DMS153 (cell line): ENCODE measurements at places on chromosomes 1 and 21.

- no peak for DNase-seq
These were observed 7.7 kb downstream of the ABCG1 start for GRCh38 chr21:42226626-42227025.

DNA sequence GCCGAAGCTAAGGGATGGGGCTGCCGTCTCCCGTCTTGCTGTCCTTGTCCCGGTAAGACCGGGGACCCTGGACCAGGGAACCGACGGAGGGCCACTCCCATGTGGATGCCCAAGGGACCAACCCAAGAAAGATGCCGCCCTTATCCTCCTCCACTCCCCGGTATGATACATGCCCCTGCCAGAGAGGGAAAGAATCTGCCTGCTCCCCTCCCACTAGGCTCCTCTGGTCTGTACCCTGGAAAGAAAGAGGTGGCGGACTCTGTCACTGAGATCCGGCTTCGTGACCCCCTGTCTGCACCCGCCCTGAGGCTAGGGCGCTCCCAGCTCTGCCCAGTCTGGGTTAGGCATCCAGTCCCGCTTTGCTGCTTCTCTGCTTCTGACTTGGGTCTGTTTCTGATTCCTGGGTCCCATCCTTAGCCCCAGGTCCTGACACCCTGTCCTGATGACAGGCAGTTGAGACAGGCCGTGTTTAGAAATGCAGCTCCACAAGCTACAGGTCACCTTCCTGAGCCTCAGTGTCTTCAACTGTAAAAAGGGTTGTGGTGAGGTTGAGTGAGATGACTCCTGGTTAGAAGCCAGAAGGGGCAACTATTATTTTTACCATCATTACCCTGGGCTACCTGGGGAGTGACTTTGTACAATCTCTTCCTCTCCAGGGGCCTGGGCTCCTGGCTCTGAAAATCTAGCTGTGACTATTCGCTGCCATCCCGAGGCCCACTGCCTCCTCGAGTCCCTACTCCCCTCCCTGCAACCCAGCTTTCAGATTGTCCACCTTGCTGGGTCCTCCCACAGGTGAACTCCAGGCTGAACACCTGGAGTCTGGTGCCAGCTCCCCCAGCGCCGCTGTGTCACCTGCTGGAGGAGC is 3.7 kb downstream of the MATN1 start:
- peak; percentile 79 for DNase-seq

DNA sequence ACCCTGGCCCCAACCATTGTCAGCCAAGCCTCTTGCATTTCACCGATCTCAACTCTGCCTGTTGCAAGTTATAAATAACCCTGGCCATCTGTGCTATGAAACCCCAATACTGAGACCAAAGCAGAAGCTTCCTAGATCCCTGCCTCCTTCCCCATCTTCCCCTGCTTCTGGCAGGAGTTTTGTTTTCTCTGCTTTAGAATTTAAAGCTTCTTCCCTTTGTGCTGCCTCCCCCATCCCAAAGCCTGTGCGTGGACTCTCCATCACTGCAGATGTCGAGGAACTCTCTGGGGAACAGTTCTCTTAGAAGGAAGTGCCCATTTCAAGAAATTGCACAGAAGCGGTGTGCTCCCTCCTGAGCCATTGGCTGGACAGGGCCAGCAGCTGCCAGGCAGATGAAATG is 17.4 kb upstream of the MYOG start:
- DNase-seq, result no peak

DNA sequence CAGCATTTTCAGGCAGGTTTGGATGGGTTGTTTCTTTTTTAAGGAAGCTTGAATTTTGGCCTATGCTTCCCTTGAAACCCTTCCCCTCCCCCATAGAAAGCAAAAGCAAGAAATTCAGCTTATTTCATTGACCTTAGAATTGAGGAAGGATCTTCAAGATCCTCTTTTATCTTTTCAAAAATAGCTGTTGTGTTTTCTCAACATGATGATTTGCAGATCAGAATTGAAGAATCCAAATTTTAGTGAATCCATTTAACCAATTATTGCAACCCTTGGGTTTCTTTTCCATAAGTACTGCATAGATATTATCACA is 73.7 kb downstream of the LRRC8C start:
- no peak for DNase-seq

GRCh38 chr1:64974288-64974825 is 8.0 kb upstream of the JAK1 start:
- no peak for DNase-seq

DNA sequence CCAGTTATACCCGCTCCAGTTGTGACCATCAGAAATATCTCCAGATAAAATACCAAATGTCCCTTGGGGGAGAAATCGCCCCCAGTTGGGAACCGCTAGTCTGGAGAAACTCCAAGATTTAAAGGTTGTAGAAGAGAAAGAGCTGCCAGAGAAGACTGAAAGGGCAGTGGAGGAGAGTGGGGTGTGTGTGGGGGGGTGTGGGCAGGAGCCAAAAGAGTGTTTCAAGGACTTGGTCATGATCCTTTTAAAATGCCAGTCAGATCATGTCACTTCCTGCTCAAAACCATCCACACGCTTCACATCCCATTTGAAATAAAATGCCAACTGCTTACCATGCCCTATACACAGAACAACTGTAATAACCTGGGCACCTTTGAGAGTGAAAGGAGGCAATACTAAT is 3.4 kb upstream of the HEYL start:
- no peak for DNase-seq

GRCh38 chr1:211579440-211580302 is 710 bp upstream of the SLC30A1 start:
- DNase-seq, result no peak

GRCh38 chr1:156746728-156747631 is 4.5 kb downstream of the HDGF start:
- peak; percentile 76 for DNase-seq

DNA sequence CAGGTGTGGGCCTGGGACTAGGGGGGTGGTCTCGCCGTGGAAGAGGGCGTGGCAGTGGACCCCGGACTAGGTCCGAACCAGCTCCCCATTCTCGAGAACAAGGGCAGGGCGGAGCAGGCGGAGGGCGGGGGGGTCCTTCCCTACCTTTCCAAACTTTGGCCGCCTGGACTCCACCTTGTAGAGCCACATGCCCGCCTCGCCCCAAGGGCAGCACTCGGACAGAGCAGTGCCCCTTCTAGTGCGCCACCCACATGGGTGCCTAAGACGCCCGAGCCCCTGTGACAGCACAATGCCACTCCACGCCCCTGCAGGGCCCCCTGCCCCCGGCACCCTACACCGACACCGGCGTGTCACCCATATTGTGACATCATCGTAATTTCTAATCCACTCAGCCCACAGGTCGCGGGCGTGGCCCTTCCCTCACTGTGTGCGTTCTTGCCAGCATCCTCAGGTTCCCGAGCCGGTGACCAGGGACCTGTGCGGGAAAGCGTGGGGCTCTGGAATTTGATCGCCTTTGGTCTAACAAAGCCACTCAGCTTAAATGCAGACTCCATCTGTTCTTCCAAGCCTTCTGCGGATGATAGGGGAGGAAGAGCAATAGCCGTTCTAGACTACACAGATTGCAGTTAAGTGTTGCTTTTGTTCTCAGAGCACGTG is 553 bp upstream of the STMN1 start:
- peak; percentile 62 for DNase-seq

- DNase-seq, result peak; percentile 43
These were observed 65.3 kb downstream of the ZNF697 start for GRCh38 chr1:119582801-119583200.

GRCh38 chr1:234613128-234613875 is 3.3 kb upstream of the IRF2BP2 start:
- DNase-seq, result peak; percentile 49

DNA sequence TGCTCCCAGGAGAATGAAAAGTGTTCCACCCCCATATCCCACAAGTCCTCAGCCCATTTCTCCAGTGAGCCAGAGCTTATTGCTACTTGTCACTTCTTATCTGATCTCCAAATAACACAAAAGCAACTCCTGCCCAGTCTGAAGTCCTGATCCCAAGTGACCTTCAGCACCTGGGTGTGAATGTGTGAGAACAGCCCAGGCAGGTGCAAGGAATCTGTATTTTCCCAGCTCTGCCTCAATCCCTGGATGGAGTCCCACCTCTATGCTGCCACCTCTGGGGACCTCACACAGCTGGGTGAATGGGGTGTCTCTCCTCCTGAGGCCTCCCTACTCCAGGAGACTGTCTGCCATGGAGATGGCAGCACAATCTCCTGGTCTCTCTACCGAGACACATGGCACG is 402.4 kb upstream of the PROX1 start:
- no peak for DNase-seq

DNA sequence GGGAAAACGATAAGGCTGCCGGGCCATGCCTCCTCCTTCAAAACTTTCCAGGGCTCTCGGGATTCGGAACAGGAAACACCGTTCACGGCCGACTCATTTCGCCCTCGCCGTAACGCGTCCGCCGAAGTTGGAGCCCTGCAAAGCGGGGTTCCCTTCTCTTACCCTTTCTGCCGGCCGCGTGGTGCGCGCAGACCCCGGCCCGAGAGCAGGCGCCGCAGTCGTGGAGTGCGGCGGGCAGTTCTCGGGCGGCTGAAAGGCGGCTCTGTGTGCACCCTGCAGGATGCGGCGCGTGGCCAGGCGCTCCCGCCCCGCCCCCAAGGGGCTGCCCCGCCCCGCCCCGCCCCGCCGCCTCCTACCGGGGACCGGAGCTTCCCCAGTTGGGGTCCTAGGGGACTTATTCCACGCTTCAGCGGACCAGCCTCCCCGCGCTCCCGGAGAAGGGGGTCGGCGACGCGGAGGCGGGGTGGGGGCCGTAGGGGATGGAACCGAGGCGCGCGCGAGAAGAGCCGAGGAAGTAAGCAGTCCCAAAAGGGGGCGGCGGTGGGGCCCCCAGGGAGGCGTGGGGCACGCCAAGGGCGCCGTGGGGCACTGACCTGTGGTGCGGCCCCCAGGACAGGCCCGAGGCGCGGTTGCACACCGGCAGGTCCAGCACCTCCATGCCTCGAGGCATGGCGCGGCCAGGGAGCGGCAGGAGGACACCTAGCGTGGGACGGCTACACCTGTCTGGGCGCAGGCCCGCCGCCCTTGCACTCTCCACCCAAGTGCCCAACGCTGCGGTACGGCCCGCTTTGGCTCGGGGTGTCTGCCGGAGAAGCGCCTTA is at the start of gene MCOLN2:
Gene MCOLN2, minus strand, starts transcription at position 268 of the 821 bp plus-strand sequence. Its CDS starts 241 bp downstream, at position 27.
- DNase-seq, result no peak

DNA sequence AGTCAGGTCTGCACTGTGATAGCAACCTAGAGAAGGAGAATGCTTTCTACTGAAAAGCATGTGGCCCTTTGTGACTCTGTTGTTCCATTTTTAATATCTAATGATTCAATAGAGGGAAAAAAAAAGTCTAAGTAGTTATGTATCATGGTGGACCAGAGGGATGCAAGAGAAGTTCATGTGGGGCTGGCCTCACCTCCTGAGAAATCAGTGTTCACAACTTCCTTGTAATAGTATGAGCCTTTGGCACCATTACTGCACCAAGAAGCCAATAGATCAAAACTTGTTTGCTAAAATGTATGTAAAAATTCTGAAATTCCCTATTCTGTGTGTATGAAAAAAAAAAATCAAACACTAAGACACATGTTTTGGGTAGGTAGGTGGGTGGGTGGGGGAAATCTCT is 5.0 kb downstream of the ZBTB17 start:
- no peak for DNase-seq

- DNase-seq, result no peak
These were observed 26.6 kb downstream of the UBE2G2 start for GRCh38 chr21:44774972-44775371.

- DNase-seq, result no peak
These were observed 16.0 kb downstream of the RBBP4 start for GRCh38 chr1:32666901-32667566.

DNA sequence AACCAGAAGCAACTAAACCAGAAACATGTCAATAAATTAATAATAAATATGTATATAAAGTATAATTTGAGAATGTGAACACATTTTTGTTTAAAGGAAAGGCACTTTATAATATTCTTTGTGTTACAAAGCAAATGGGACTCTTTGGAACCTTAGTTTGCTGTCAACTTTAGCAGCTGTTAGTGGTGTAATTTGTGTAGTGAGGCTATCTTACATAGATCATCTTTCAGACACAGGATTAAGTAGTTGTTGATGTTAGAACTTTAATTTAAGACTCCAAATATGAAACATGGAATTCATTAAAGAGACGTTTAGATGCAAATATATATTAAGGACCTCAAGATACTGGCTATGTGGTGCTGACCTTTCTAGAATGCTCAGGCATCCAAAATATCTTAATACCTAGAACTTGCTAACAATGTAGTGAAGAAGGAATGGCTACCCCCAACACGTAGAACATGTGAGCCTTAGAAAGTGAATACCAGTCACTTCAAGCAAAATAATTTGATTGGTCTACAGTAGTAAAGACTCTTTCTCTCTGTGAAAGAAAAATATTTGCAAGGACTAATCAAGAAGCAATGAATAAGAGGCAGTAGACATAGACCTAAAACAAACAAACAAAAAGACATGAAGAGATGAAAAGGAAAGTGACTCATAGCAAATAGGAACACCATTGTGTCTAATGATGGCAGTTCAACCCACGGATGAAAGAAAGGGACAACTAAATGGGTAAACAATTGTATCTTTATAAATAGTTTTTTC is 811.4 kb downstream of the USP25 start:
- no peak for DNase-seq

- no peak for DNase-seq
These were observed 79.4 kb upstream of the POU3F1 start for GRCh38 chr1:38125837-38126520.

- DNase-seq, result no peak
These were observed 18.7 kb downstream of the BECN2 start for GRCh38 chr1:241976229-241976628.

- no peak for DNase-seq
These were observed 234.7 kb downstream of the SETD4 start for GRCh38 chr21:35825370-35826353.

- no peak for DNase-seq
These were observed 11.9 kb downstream of the NIPAL3 start for GRCh38 chr1:24427545-24427862.

- no peak for DNase-seq
These were observed 121.2 kb downstream of the CNIH3 start for GRCh38 chr1:224737353-224737727.

DNA sequence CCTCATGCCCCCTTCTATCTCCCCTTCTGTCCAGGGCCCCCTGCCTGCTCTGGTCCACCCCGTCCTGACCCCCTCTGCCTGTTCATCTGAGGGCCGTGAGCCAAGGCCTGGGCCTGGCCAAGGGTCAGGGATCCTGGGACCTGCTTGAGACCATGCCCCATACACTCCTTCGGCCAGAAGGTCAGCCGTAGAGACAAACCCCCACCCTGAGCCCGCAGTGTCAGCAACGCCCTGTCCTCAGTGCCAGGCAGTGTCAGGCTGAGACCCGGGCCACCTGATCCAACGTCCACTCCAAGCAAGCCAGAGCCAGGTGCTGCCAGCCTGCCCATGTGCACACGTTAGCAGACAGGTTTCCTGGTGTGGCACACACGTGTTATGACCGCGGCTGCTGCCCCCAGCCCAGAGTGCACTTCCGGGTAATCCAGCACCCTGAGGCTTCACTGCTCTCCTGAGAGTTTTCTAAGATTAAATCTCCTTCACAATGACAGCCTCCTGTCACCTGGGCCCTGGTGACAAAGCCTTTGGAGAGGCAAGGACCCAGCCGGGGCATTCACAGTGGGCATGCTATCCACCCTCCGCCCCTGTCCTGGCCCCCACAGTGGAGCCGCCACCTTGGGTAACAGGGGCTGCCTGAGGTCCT is 10.1 kb upstream of the SAMD11 start:
- DNase-seq, result peak; percentile 48

GRCh38 chr1:101262630-101263348 is 26.0 kb downstream of the S1PR1 start:
- no peak for DNase-seq
